ENCODE measurements at places on chromosomes 16 and 17.

DNA sequence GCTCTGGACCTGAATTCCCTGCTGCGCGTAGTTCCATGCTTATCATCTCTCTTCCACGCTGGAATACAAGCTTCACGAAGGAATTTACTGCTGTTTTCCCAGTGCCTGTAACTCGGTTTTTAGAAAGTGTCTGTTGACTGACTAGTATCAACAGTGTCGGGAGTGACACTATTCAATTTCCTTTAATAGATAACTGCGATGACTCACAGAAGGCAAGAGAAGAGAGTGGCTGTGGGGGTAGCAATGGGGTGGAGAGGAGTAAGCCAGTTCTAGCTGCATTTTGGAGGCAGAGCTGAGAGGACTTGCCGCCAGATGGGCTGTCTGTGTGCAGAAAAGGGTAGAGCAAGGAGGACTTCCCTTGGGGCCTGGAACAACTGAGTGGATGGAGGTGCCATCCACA lies 25.2 kb downstream of the B4GALNT2 start:
- no peak for DNase-seq

DNA sequence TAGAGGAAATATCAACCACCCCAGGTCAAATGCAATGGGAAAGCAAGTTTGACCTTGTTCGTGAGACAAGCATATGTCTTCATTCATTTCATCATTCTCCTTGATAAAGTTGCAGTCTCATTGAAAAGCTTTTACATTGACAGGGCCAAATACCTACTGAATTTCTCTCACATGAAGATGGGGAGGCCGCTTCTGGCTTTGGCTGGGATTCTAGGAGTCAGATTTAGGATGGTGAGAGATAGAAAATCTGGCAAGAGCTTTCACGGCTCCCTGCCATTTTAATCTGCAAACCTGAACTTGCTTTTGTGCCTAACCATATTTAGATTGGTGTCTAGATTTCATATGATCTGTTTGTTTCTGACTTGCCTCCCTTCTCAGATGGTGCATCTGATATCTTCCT lies 88.0 kb downstream of the TMEM100 start:
- DNase-seq = no peak

DNA sequence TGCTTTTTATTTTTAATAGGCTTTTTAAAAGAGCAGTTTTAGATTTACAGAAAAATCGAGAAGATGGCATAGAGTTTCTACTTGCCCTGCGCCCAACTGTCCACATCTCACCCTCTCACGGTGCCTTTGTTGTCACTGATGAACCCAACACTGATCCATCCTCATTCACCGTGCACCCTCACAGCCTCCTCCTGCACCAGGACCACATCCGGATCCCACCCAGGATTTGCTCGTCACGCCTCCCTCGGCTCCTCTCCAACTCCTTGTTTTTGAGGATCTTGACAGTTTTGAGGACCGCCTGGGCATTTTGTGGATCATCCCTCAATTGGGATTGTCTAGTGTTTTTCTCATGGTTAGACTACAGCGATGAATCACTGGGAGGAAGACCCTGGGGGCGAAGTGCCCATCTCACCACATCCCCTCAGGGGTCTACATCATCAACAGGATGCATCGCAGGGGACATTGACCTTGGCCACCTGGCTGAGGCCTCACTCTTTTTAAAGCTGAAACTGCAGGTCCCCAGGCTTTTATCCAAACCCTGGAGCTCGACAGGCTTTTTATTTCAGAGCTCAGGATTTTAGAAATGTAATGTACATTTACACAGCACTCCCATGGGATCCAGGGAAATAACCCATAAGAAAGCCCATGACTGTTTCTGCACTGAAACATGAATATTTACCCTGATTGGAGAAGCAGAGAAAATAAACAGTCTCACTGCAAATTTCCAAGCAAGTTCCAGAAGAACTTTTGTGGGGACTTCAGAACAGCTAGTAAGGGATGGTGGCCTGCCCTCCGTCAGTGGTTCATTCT lies 71.8 kb upstream of the ZNF469 start:
- DNase-seq = no peak

DNA sequence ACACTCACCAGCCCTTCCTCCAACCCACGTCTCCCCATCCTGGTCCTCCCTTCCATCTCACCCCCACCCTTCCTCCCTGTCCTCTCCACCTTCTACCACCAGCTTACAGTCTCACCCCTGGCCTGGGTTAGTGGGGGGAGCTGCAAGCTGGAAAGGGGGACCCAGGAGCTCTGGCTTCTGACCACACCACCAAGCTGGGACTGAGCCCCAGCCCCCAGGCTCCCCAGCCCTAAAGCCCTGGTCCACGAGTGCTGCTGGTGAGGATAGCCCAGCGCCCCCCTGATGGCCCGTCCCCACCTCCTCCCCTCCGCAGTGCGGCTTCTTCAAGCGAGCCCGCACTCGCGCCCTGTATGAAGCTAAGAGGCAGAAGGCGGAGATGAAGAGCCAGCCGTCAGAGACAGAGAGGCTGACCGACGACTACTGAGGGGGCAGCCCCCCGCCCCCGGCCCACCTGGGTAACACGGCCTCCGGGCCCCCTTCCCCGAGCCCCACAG lies 7.2 kb upstream of the PDK2 start:
- DNase-seq = no peak

DNA sequence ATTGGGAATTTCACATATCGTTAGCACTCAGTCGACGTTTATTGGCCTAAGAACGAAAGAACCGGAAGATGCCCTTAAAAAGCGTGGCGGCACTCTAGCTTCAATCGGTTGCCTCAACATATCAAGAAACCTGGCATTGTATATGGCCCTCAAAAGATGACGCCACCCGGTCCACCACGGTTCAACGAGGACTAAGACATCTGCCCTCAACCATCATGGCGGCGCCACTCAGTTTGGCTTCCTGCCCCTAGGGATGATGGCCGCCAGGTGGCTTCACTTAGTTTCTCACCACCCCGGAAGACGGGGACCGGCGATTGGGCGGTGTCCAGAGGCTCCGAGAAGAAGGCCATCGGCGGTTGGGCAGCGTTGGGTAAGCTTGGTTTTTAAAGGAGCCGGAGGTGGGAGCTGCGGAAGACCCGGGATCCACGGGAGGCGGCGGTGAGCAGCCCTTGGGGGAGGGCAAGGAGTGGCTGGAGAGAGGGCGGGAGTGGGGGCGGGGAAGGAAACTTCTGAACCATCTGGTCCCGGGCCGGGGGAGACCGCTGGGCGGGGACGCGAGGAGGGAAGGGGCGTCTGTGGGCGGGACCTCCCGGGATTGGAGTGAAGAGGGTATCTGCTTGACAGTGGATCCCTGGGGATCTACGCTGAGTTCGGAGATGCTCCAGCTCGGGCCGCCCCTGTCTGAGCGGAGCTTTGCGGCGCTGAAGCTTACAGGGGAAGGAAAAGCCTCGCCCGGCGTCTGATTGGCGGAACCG lies at the start of gene PRR14:
PRR14 (plus strand) TSS at position 592 of the 755 bp plus-strand sequence. CDS start 686 bp downstream, outside the sequence.
- DNase-seq = peak; percentile 99

DNA sequence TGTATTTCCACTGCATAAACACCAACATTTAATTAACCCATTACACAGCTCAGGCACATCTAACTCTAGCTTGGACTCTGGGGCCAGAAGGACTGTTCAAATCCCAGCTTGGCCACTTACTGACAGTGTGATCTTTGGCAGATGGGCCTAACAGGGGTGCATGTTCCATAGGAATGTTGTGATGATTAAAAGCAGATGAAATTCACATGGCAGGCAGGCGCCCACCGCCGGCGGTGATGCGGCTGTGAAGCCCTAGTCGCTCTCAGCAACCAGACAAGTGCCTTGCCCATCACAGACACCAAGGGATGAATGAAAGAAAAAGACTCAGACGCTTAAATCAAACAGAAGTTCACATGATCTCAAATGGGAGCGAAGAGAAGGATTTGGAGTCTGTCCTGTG lies 84.6 kb upstream of the WSB1 start:
- no peak for DNase-seq

- no peak for DNase-seq
These were observed 56.6 kb downstream of the ESRP2 start for GRCh38 chr16:68179196-68179795.

- DNase-seq = no peak
These were observed 82.1 kb upstream of the NOL11 start for GRCh38 chr17:67635681-67636080.

- peak; percentile 61 for DNase-seq
These were observed 482 bp upstream of the SSH2 start for GRCh38 chr17:29930409-29931010.

GRCh38 chr16:1105888-1106620 lies 10.0 kb upstream of the C1QTNF8 start:
- DNase-seq = peak; percentile 68

DNA sequence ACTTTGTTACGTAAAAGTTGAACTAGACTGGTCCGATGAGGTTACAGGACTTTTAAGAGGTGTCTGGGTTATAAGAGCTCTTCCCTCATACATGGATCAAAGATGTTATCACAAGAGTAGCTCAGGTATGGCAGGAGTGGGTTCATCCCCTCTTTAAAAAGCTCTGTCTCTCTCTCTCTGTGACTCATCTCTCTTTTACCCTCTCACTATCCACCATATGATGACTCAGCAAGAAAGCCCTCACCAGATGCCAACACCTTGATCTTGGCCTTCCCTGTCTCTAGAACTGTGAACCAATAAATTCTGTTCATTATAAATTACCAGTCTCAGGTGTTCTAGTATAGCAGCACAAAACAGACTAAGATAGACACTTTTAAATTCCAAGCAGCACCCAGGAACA lies 1.9 kb upstream of the CLEC19A start:
- no peak for DNase-seq

GRCh38 chr17:66443166-66443565 lies 140.8 kb downstream of the PRKCA start:
- no peak for DNase-seq

DNA sequence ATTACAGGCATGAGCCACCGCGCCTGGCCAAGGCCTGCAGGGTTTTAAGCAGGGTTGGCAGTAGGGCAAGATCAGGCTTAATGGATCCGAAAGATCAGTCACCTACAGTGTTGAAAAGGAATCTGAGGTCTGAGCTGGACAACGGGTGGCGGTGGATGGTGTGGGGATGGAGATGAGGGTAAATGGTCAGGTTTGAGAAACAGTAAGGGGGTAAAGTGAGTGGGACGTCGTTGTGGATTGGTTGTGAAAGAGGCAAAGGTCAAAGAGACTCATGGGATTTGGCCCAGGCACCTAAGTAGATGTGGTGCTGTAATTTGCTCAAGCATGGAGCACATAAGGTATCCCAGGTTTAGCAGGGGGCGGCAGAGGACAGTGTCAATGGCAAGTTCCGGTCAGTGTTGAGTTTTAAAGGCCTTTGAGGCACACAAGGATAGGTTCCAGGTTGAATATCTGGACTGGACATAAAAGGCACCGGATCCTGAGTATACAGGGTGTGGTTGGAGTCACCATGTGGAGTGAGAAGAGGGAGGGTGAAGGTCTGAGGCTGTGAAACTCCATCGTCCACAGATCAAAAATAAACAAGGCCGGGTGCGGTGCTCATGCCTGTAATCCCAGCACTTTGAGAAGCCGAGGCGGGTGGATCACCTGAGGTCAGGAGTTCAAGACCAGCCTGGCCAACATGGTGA lies 1.1 kb upstream of the SLC16A5 start:
- DNase-seq = no peak

DNA sequence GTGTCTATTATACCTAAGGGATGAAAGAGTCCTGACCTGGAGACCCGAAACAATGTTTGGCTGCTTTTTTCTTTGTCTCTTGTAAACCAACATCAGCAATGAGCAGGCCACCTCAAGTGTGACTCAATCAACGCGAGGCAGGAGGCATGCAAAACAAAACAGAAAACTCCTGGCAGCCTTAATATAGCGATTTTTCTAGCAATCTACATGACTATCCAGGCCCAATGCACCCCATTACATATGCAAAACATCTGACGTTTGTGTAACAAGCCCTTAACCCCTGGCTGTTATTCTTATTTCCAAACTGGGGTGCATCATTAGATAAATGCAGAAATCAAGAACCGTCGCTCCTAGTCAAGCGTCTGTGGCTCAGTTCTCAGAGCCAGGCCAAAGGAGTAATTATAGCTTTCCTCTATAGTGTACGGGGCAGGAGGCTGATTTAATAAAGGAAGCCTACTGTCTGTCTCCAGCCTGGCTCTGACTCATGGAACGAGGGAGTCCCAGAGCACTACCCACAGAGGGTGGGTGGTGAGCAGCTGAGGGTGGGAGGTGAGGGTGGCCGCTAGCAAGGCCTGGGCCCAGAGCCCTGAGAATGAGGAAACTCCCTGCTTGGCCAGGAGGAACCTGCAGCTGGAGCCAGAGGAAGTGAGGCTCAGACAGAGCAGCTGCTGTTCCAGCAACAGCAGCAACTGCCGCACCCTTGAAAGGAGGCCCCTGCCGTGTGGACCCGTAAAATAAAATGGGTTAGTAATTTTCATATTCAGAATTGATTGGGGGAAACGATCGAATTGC lies 43.9 kb downstream of the CHD9 start:
- DNase-seq = no peak

GRCh38 chr17:8146381-8147140 lies 5.6 kb downstream of the PER1 start:
- DNase-seq = no peak

DNA sequence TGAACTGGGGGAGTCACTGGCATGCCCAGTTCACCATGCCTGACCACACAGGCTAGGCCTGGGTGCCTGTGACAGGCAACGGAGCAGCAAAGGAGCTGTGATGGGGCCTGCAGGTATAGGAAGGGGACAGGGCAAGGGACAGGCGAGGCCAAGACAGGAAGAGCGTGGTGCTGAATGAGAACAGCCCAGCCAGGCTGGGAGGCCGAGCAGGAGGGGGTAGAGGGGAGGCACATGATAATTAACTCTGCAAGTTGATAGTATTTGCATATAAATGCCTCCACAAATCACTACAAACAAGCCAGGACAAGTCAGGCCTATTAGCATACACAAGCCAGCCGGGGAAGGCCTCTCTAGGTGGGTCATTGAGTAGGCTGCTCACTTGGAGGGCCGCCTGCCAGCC lies 7.8 kb downstream of the ZFHX3 start:
- no peak for DNase-seq

- no peak for DNase-seq
These were observed 103.5 kb downstream of the WSCD1 start for GRCh38 chr17:6173653-6174052.
